CD8-positive, alpha-beta memory T cell (primary cell): ENCODE measurements at places on chromosomes 2 and 18. TPM values are rescaled to one million over a fixed set of nuclear protein-coding genes. Genes with fewer than 3 reads are reported as not detected.

DNA sequence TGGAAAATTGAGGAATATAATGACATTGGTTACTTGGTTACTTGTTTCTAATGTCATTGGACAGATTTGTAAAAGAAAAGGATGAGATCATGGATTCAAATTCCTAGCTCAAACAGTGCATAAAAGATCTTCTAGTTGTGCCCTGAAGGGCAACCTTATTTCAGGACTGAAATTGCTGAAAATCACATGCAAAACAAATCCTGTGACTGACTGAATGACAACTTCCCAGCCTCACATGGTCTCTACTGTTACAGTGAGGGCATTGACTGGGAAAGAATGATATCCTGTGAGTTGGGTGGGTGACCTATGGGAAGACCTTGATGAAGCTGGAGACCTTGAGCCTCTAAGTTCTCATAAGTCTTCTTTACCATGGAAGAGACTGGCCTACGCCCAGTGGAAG lies 90.4 kb upstream of the HAAO start:
- DNase-seq: no peak
- H3K4me1 ChIP-seq: peaks cover 11% of the 10 kb centered on the region
- H3K4me3 ChIP-seq: no peak overlapping the region
- H3K36me3 ChIP-seq: no peaks in the 10 kb centered on the region

DNA sequence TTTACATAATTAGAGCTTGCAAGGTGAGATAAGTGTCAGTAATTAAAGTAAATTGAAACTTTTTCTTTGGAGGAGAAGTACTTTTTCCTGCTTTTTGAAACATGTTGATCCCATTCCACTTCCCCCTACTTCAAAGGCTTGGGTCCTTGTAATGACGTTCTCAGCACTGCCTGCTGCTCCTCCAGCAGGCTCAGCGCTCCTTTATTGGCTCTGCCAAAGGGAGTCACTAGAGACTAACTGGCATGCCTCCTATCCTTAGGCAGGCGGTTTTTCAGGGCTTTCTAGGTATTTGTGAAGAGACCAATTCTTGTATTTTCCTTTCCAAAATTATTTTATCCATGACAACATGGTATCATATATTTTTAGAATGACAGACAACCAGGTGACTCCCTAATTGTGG lies 43.9 kb upstream of the ACADL start:
- no peaks in the 10 kb centered on the region for H3K27me3 ChIP-seq
- no peak overlapping the region for H3K27ac ChIP-seq
- no peaks in the 10 kb centered on the region for H3K4me1 ChIP-seq
- no peak overlapping the region for H3K4me3 ChIP-seq
- DNase-seq: no peak
- H3K36me3 ChIP-seq: no peaks in the 10 kb centered on the region

DNA sequence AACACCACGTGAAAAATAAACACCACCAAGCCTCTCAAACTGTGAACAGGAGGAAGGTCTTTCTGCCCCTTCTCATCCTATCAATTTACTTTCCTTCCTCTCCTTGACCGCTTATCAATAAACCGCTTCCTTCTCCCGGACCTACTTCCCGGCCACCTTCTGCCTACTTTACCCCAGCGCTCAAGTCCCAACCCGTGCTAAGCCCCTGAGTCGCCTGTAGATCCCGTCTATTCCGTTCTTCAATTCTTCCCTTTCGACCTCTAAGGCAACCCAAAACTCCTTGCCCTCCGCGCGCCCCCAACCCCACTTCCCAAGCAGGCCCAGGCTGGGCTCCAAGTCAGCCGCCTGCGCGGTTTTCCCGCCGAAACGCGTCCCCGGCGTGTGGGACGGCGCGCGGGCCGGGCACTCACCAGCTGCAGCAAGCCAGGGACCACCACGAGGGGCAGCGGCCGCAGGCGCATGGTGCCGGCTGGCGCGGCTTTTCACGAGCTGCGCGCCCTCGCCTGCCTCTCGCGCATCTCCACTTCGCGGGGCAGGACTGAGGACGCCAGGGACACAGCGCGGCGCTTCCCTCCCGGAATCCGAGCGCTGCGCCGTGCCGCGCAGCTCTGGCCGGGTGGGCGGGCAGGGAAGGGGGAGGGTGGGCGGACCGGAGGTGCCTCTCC lies at the start of gene NXPH2:
Gene NXPH2 (minus strand): TSS at position 610 of the 665 bp plus-strand sequence. CDS start 149 bp downstream, at position 461.
- no peaks in the 10 kb centered on the region for H3K4me1 ChIP-seq
- H3K27me3 ChIP-seq: no peaks in the 10 kb centered on the region
- H3K4me3 ChIP-seq: no peak within 1 kb of the TSS
- no peak for DNase-seq
- no peaks in the 10 kb centered on the region for H3K36me3 ChIP-seq

DNA sequence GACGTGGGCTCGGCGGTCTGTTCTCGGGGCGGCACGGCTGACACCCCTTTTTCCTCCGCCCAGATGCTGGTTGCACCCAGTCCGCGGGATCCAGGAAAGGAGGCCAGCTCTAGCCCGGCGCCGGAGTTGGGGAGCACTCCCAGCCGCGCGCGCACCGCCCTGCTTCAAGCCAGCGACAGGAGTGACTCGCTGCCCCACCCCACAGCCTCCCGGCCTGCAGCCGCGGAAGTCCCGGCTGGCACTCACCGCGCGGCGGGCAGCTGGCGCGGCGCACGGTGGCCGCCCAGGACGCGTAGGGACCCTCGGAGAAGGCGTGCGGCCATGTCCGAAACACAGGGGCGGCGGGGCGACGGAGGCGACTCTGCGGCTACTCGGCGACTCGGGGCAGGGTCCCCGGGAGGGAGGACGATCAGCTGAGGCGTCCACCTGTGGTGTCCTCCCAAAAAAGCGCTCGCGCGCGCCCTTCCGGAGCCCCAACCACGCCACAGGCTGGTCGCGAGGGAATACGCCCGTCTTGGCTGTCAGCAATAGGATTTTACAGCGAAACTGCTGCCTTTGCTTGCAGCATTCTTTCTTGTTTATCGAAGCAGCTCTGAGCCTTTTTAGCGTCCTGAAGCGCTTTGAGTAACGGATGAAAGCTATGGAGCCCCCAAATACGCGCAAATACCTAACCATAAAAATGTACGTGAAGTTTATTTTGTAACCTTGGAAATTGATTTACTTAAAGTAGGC lies at the start of gene ACADL:
Gene ACADL (minus strand): TSS at position 507 of the 732 bp plus-strand sequence. CDS start 184 bp downstream, at position 323.
- H3K36me3 ChIP-seq: no peaks in the 10 kb centered on the region
- H3K4me1 ChIP-seq: no peaks in the 10 kb centered on the region
- peaks cover 8% of the 10 kb centered on the region for H3K27me3 ChIP-seq
- no peak within 1 kb of the TSS for H3K27ac ChIP-seq
- DNase-seq: no peak

GRCh38 chr18:6547476-6547875 lies 132.8 kb upstream of the L3MBTL4 start:
- H3K4me1 ChIP-seq: no peaks in the 10 kb centered on the region
- H3K27me3 ChIP-seq: no peaks in the 10 kb centered on the region
- no peak for DNase-seq
- H3K4me3 ChIP-seq: no peak overlapping the region
- no peaks in the 10 kb centered on the region for H3K36me3 ChIP-seq
- no peak overlapping the region for H3K27ac ChIP-seq

Gene MAP3K19
- total RNA-seq: not detected

- no peaks in the 10 kb centered on the region for H3K4me1 ChIP-seq
- no peak overlapping the region for H3K4me3 ChIP-seq
- H3K27ac ChIP-seq: no peak overlapping the region
Measured at GRCh38 chr2:135768863-135769262, 27.2 kb downstream of the UBXN4 start.

Gene KIF5C
- 19.8 TPM for total RNA-seq

GRCh38 chr2:127642706-127643438 lies 3.1 kb upstream of the GPR17 start:
- no peaks in the 10 kb centered on the region for H3K27me3 ChIP-seq
- peaks cover 48% of the 10 kb centered on the region for H3K4me1 ChIP-seq
- H3K27ac ChIP-seq: no peak overlapping the region

Gene ENOSF1
- total RNA-seq: 45.9 TPM

- DNase-seq: no peak
- no peak overlapping the region for H3K4me3 ChIP-seq
- H3K36me3 ChIP-seq: no peaks in the 10 kb centered on the region
Measured at GRCh38 chr2:55901941-55902340, 21.6 kb downstream of the EFEMP1 start.

Gene AQP12B
- total RNA-seq: not detected

DNA sequence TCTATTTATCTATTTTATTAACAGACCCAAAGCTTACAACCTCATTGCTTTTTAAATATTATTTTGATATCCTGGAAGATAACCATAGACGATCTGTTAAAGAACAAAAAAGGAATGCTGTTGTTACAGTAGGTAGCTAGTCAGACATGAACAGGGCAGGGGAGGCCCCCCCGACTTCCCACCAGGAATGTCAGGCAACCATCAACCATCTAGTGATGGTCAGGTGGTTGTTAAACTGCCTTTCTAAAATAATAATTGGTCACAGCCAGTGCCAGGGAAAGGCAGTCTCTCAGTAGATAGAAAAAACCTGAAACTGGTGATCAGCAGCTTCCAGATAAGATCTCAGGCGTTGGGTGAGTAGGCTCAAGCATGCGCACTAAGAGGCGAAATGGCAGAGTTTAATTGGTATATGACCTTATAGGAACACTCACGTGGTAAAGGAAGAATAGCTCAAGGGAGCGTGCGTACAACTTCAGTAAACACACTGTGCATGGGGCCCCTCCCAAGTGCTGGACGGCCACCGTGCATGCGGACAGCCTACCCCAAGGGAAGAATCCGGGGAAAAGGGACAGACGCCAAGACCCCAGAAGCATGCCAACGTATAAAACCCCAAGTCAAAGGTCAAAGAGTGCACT lies 32.5 kb upstream of the CCL20 start:
- H3K27ac ChIP-seq: no peak overlapping the region
- H3K4me1 ChIP-seq: no peaks in the 10 kb centered on the region
- H3K27me3 ChIP-seq: no peaks in the 10 kb centered on the region
- H3K36me3 ChIP-seq: no peaks in the 10 kb centered on the region
- H3K4me3 ChIP-seq: no peak overlapping the region

Gene GPR55
- total RNA-seq: 11.6 TPM

DNA sequence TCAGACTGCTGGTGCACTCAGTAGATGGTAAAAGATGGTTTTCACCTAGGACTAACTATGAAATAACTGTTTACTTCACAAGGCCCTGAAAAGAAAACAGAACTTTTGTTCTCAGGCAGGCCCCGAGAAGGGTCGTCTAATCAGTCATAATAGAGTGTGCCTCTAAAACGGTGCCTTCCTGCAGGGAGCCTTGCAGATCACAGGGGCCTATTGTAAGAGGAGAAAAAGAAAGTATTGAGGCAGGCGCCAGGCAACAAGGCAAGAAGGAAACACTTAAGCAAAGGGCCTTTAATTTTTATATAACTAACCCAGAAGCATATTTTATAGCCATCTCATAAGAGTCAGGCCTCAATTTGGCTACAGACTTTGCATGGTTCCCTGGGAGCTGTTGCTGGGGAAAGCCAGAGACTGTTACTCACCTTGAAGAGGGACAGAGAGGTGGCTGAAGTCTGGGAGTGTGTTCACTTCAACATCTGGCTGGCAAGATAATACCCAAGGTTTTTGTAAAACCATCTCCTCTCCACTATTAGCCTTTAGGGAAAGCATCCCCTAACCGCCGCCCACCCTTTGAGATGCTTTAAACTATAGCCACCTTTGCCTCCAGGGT lies 117.1 kb downstream of the PRPF40A start:
- no peak for DNase-seq
- no peak overlapping the region for H3K4me3 ChIP-seq
- H3K4me1 ChIP-seq: no peaks in the 10 kb centered on the region
- H3K27me3 ChIP-seq: no peaks in the 10 kb centered on the region

- H3K4me3 ChIP-seq: no peak overlapping the region
- H3K27me3 ChIP-seq: no peaks in the 10 kb centered on the region
- peaks cover 64% of the 10 kb centered on the region for H3K4me1 ChIP-seq
- no peak for DNase-seq
- H3K36me3 ChIP-seq: no peaks in the 10 kb centered on the region
- H3K27ac ChIP-seq: no peak overlapping the region
Measured at GRCh38 chr18:23998820-23999219, 15.7 kb upstream of the TTC39C start.

DNA sequence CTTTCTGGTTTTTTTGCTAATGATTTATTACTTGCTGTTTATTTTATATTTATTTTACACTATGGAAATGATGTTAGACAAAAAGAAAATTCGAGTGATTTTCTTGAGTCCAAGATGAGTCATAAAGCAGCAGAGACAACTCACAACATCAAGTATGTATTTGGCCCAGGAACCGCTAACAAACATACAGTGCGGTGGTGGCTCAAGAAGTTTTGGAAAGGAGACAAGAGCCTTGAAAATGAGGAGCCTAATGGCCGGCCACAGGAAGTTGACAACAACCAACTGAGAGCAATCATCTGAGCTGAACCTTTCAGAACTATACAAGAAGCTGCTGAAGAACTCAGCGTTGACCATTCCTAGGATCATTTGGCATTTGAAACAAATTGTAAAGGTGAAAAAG lies 594.1 kb downstream of the SATB2 start:
- H3K4me1 ChIP-seq: no peaks in the 10 kb centered on the region
- H3K4me3 ChIP-seq: no peak overlapping the region
- no peak overlapping the region for H3K27ac ChIP-seq
- no peaks in the 10 kb centered on the region for H3K36me3 ChIP-seq
- no peak for DNase-seq
- no peaks in the 10 kb centered on the region for H3K27me3 ChIP-seq
